Occipital lobe (tissue), 3 donors: ENCODE measurements at places on chromosomes 7 and 10. TPM values are rescaled to one million over a fixed set of nuclear protein-coding genes. Genes with fewer than 3 reads are reported as not detected.

DNA sequence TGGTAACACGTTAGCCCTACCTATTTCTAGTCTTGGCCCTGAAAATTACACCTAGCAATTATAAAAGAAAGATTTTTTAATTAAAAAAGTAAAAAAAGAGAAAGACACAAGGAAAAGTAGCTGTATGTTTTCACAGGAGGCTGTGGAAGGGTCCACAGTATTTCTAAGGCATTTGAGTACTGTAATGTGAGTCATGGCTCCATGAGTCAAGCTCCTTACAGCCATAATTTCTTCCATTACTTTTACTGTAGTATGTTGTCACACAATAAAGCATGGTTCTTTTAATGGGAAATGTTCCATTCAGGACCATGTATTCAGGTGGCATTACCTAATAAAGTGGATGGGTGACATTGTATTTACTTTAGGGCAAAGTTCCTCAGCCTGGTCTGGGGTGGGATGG is 113.4 kb downstream of the GPR37 start:
- no peak for DNase-seq

- DNase-seq: no peak
Observed at GRCh38 chr7:22663357-22663718, 63.7 kb upstream of the IL6 start.

DNA sequence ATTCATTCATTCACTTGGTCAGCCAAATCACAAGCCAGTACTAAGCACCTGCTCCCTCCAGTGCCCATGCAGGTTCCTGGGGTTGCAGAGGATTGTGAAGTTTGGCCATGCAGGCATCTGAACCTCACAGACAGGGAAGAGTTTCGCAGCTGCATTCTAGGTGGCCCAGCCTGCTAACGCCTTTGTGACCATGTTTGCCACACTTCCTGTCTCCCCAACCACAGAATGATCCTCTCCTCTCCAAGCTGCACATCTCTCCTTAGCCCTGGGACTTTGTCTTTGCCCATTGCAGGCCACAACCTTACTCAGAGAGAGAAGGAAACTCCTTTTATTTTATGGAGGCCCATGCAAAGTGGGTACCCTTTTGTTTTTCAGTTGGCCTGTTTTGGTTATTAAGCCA is 31.8 kb downstream of the EPDR1 start:
- DNase-seq: no peak

DNA sequence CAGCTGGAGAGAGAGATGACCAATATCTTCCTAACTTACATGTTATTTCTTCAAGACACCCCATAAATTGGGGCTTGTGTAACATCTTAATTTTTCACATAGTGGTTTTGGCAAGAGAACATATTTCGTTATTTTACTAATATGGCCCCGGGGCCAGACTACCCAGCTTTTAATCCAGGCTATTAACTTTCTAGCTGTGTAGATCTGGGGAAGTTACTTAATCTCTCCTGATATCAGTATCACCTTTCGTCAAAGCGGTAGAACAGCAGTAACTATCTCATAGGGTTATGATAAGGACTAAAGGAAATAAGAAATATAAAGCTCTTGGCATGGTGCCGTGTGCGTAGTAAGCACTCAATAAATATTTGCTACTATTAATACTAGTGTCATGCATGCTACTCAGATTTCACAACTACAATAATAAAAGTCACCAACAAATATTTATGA is 71.6 kb upstream of the LYZL1 start:
- no peak for DNase-seq

DNA sequence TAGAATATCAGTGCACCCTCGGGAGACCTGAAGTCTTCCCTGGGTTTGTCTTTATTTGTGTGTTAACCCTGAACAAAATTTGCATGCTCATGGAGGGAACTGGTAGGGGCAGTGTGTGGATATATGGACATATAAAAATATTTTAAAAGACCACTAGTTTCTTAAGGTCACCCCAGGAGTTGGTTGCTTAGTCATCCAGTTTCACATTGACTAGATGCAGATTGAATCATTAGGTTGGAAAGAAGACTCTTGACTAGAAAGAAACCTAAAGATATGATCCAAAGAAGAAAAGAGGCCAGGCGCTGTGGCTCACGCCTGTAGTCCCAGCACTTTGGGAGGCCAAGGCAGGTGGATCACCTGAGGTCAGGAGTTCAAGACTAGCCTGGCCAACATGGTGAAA is 137.1 kb downstream of the KAT6B start:
- DNase-seq: no peak

DNA sequence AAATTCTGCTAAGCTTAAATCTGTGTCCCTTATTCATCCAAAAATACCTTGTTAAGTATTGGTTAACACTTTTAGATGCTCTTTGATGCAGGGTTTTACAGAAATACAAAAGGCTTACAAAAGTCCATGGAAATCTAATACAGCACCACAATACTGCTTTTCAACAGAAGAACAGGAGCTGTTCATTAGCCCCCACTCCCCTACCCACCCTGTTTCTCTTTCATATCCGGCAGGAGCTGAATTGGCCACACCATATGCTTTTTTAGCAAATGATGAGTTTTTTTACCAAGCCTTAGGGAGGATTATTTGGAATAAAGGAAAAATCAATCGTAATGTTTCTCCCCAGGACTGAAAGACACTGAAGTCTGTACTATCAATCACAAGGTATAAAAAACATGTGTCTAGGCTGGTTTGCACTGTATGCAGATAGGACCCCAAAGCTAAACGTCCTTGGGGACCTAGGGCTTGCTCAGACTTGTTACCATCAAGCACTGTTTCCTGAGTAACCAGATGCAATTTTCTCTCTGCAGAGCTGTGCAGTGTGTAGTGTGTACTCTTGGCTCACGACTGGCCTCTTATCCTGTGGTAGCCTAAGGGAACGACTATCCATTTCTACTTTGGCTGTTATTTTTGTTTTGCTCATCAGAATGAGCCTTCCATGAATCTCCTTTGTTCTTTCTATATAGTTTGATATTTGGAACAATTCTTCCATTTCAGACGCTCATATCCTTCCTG is 143.3 kb upstream of the LRGUK start:
- DNase-seq: no peak

GRCh38 chr7:12715372-12716133 is 28.1 kb downstream of the ARL4A start:
- DNase-seq: peak; percentile 63

DNA sequence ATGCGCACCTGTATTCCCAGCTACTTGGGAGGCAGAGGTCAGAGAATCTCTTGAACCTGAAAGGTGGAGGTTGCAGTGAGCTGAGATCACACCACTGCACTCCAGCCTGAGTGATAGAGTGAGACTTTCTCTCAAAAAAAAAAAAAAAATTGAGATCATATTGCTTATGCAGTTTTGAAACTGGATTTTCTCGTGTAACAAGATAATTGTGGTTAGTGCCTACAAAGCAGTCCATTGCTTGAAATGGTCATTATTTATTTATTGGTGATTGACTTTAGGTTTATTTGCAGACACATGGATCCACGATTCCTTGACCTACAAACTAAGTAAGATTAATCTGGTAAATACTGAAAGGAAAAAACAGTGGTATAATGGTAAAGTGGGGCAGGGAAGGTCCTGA is 149.8 kb downstream of the TAX1BP1 start:
- DNase-seq: no peak

DNA sequence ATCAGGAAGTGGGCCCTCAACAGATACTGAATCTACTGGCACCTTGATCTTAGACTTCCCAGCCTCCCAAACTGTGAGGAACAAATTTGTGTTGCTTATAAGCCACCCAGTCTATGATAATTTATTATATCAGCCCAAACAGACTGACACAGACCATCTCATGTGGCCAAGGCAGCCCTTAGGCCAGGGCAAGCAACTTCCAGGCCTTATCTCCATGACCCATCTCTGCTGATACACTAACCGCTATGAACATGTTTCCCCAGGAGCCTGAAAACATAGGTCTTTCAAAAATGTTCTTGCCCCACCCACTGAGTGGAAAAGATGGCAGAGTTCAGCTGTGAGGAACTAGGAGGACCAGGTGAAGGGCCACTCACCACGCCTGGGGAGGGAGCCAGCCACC is 3.2 kb upstream of the BLOC1S2 start:
- no peak for DNase-seq

GRCh38 chr10:64648915-64649314 is 1127.7 kb downstream of the REEP3 start:
- no peak for DNase-seq

GRCh38 chr10:73998929-73999691 is 1.2 kb downstream of the VCL start:
- peak; percentile 36 for DNase-seq

GRCh38 chr10:60527676-60528075 is 138.0 kb upstream of the ANK3 start:
- no peak for DNase-seq

The NKX1-2 gene
- 0.47 TPM for total RNA-seq

The PTN gene
- total RNA-seq: 182 TPM

The AS3MT gene
- total RNA-seq: 10.8 TPM

The CELF2 gene
- total RNA-seq: 193 TPM

The CDK1 gene
- total RNA-seq: 21.7 TPM

The SPOCK2 gene
- total RNA-seq: 25.1 TPM

The BTBD16 gene
- total RNA-seq: not detected
